CD4-positive, alpha-beta T cell treated with Interferon gamma for 1 hour (primary cell): ENCODE measurements at places on chromosomes 13 and 19.

DNA sequence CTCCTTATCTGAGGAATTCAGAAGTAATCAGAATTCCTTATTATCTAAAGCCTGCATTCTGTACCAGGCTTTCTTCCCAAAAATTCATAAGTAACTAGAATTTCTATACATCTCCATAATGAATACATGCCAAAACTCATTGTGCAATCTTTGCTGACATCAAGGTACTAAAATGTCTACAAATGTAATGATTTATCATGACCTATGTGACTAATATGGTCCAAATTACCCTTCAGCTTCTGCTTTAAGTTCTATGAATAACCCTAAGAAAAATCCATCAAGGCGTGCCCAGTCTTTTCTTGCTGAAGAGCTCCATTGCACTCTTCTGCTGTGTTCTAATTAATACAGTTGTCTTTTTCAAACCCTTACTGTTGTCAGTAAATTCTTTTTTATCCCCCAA, 58.5 kb upstream of the SLITRK1 start:
- no peak for DNase-seq

DNA sequence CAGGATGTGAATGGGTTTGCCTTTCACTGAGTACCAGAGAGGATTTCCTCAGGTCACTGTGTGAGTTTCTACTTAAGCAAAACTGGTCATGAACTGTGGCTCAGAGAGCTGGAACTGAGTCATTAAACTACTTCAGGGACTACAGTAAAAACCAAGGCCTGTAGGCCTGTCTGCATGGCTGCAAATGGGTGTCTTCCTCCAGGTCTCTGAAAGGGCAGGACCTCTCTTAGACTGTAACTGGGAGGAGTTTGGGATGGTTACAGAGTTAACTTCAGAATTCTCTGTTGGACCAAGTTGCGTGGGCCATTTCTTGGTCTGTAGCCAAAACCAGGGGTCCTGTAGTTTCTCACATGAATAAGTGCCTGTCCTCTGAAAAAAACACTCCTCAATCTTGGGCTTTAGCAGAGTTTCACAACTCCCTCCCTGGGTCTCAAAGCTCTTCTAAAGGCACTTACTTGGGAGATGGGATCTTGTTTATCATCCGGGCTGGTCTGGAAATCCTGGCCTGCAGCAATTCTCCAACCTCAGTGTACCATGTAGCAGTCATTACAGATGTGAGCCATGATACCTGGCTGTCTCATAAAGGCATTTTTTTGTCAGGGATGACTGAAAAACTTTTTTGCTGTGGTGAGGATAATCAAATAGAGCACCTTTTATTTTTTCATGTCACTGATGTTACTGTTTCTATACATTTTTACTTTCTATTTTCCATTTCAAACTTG, 19.7 kb downstream of the ZNF714 start:
- DNase-seq = no peak

- no peak for DNase-seq
Observed at GRCh38 chr13:94959626-94960025, 247.3 kb upstream of the SOX21 start.

- DNase-seq = no peak
Observed at GRCh38 chr19:12763100-12763499, 11.5 kb downstream of the BEST2 start.

DNA sequence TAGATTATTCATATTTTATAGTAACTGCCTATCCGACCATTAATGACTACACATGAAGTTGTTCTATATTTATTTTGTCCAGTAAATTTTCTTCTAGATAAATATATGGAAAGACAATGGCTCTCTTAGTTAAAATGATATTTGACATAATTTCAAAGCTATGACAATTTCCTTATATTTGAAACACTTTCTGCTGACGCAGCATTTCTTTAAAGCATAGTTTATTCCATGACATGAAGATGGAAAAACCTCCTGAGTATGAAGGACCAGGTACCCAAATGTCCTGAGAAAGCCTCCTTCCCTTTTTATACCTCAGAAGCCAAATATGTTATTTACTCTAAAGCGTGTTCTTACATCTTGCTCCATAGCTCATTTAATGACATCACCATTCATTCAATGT, 831.6 kb downstream of the EFNB2 start:
- DNase-seq = no peak

- no peak for DNase-seq
Observed at GRCh38 chr13:97179501-97179900, 42.6 kb upstream of the MBNL2 start.

DNA sequence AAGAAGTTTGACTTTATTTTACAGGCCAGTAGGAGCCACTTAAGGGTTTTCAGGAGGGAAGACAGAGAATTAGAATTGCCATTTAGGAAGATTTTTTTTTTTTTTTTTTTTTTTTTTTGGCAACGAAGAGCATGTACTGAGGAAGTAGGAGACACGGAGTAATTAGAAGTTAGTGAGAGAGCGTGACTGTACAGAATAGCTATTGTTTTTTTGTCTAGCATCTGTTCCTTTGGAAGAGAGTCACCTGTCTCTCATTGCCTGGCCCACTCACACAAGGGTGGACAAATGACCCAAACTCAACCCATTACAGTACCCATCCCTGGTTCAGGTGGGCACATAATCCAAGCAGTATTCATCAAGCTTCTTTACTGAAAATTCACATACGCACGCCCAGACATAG, 166.7 kb downstream of the LACC1 start:
- DNase-seq = no peak

GRCh38 chr13:38872693-38873092, 117.9 kb downstream of the STOML3 start:
- DNase-seq = no peak

DNA sequence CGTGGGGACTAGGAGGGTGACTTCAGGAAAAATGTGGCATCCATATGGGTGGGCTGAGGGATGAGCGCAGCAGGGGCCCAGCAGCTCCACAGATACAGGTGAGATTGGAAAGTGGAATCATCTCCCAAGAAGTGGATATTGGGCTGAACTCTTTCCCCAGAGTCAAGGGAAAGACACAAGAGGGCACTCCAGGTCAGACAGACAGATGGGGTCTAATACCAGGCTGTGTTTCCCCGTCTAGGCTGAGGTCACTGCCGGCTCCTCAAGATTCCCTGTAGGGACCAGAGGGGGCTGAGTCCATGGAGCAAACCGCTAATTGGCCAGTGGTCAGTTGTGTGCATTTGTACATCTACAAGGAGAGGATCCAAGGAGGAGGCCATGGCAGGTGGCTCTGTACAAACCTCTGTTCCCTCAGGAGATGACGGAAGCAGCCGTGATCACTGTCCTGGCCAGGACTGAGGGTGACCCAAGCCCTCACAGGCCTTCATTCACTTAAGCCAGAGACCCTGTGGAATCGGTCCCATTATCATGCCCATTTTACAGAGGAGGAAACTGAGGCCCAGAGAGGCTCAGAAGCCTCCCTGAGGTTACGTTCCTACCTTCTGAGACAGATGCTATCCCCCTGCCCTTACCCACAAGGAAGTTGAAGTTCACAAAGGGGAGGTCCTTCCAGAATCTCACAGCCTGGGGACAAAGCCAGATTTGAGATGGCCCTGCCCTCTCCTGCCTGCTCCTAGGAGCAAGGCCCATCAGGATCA, 14.9 kb upstream of the IGLON5 start:
- no peak for DNase-seq

DNA sequence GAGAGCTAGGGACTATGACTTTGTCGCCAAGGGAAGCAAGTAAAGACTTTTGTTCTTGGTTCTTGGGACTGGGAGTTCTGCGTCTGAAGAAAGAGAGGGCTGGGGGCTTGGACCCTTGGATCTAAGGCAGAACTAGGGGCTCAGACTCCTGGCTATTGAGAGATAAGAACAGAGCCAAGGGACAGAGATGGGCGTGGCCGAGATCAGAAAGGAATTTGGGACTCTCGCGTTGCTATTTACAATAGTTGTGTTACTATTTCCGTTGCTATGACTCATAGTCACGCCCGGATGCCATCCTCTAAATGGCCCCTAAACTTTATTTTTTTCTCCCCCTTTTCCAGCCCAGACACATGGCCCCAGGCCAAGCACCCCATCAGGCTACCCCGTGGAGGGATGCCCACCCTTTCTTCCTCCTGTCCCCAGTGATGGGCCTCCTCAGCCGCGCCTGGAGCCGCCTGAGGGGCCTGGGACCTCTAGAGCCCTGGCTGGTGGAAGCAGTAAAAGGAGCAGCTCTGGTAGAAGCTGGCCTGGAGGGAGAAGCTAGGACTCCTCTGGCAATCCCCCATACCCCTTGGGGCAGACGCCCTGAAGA, 759 bp downstream of the PPP1R15A start:
- DNase-seq = peak; percentile 86

DNA sequence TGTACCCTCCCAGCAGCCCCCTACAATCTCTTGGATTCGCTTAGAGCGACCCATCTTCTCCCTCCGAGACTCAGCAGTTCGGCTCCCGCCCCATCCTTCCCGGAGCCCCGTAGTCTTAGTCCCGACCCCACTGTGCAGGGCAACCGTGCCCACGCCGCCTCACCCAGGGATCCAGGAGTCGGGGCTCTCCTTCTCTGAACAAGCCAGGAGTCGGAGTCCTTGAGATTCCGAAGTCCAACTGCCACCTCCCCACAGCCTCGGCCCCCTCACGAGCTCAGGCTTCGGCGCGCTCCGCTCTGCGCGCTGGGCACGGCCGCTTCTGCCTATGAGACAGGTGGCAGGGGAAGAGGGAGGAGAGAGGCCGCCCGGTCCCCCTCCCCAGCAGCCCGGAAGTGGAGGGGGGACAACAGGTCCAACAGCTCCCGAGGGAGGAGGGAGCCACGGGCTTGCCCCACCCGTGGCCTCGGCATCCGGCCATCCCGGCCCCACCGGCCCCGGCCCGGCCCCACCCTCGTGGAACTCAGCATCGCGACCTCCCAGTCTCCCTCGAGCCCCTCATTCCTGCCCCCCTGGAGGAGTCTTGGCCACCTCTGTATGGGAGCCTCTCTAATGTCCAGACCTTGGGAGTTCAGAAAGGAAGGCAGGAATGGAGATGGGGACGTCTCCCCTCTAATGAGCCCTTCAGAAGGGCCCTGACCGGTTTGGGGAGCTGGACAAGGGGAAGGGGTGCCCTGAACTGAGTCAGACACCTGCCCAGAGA, at the start of gene PHLDB3:
TSS of gene PHLDB3 (minus strand) at position 321 of the 760 bp plus-strand sequence. CDS start 628 bp downstream, outside the sequence.
- peak; percentile 58 for DNase-seq

GRCh38 chr13:95118541-95119324, 182.5 kb downstream of the ABCC4 start:
- no peak for DNase-seq

GRCh38 chr13:113456116-113456702, 2.9 kb upstream of the ADPRHL1 start:
- DNase-seq = no peak

DNA sequence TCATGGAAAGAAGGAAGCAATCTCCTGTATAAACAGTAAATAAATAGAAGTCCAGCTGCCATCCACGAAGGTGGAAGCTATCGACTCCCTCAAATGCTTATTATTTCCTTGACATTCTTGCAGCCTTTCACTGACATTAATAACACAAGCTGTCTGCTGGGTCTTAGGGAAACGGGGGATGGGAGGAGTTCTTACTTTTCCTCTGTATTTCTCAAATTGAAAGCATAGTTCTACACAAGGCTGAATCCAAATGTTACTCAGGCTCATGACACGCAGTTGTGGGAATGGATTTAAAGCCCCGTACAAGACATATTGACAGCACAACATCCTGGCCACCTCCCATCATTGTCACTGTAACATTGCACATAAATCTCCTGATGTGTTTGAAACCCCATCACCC, 4.0 kb downstream of the SERPINE3 start:
- DNase-seq = no peak

DNA sequence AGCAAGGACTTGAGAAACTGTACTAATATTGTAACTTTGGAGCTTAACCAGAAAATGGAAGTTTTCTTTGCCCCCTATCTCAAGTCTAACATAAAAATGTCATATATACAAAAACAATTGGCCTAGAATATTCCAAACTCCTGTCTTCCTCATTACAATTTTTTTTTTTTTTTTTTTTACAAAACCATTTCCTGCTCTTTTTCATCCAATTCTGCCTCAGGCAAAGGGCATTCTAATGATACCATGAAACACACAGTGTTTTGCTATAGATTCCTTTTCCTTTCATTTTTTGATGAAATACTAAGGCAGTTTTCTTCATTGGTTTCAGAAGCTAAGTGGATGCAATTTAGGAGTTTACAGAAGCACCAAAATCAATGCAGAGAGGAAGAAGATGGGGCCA, 119.7 kb downstream of the LHFPL6 start:
- no peak for DNase-seq

GRCh38 chr19:29675650-29676186, 10.5 kb downstream of the PLEKHF1 start:
- DNase-seq = no peak

GRCh38 chr13:95568131-95568530, 15.6 kb downstream of the CLDN10 start:
- DNase-seq = no peak

- no peak for DNase-seq
Observed at GRCh38 chr19:13169769-13170168, 19.6 kb downstream of the IER2 start.

DNA sequence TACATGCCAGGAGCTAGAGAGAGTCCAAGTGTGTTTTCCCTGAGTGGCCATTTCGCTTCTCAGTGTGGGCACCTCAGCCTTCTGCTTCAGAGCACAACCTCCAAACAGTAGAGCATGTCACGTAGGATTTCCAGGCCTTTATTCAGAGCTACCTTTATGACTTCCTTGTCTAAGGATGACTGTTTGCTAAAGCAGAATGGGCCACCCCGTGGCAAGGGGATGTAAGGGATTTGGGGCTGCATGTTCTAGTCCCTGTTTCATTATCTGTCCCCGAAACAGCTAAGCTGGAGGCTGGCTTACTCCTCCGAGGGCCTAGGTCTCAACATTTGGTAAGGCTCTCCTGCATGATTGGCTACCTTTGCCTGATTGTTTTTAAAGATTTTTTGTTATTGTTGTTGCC, 6.0 kb downstream of the RNASEH2B start:
- peak; percentile 18 for DNase-seq
